Fibroblast of lung (primary cell): ENCODE measurements at places on chromosomes 3 and 15. TPM values are rescaled to one million over a fixed set of nuclear protein-coding genes. Genes with fewer than 3 reads are reported as not detected.

GRCh38 chr3:160956785-160957184 lies 148.4 kb downstream of the B3GALNT1 start:
- H3K27me3 ChIP-seq = no peaks in the 10 kb centered on the region
- DNase-seq = peak; percentile 23
- H3K4me1 ChIP-seq = no peaks in the 10 kb centered on the region
- H3K27ac ChIP-seq = no peak overlapping the region
- H3K4me3 ChIP-seq = no peak overlapping the region

DNA sequence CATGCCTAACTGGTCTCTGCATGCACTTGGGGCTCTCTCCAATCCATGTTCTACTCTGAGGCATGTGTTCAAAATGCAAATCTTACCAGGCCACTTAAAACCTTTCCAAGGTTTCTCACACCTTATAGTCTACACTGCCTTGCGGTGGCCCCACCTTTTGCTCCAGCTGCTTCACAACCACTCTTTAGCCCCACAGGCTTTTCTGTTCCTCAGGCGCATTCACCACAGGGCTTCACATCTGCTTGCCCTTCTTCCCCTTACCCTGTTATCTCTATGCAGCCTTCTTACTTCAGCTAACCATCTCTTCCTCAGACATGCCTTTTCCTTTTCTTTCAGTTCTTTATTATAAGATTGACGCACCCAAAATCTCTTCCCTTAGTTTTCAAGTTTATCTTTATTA lies 37.8 kb downstream of the MINDY4B start:
- no peaks in the 10 kb centered on the region for H3K36me3 ChIP-seq
- H3K4me1 ChIP-seq = no peaks in the 10 kb centered on the region
- peaks cover 4% of the 10 kb centered on the region for H3K27me3 ChIP-seq

DNA sequence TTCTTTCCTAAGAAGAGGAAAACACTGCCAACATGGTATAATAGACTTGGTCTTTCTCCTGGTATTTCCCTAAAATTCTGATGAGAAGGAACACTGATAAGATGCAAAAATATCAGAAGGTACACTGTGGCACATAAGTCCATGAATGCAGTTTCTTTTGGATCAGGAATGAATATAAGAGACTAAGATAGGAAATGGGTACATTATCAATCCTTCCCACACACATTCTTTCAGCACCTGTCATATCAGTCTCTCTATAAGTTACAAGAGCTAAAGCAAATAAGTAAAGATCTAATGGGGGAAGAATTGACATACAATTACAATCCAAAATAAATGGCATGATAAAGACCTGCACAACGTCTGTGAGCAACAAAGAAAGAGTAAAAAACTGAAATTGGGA lies 1101.0 kb downstream of the ROBO2 start:
- H3K27ac ChIP-seq = no peak overlapping the region
- DNase-seq = no peak
- H3K27me3 ChIP-seq = no peaks in the 10 kb centered on the region
- H3K36me3 ChIP-seq = no peaks in the 10 kb centered on the region
- H3K4me3 ChIP-seq = no peak overlapping the region
- H3K4me1 ChIP-seq = no peaks in the 10 kb centered on the region

GRCh38 chr15:40102897-40103858 lies 5.5 kb downstream of the BMF start:
- H3K27me3 ChIP-seq = no peaks in the 10 kb centered on the region
- peak overlapping the region; percentile 63 for H3K27ac ChIP-seq
- no peak overlapping the region for H3K4me3 ChIP-seq
- peaks cover 56% of the 10 kb centered on the region for H3K4me1 ChIP-seq
- peak; percentile 81 for DNase-seq

DNA sequence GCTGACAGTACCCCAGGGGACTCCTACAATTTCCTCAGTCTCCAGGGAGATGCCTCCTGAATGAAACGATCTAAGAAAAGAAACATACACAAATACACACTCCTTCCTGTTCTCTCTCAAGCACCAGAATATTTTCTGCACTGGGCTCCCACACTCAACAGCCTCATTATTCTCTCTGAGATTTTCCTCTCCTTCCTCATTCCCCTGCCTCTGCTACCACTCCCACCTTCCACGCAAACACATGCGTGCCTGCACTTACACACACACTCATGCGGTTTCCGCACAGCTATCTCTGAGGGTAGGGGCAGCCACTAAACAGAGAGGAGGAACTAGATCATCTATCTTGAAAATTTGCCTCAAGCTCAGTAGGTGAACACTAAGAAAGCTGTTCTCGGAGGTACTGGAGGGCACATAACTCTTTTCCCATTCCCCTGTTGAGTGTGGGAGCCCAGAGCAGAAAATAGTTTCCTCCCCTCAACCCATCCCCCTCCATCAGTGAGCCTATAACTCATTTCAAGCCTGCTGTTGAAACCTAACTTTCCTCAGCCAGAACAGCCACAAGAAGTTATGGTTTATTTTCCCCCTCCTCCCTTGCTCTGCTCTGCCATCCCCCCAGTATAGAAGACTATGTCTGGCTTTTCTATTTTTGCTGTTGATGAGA lies 30.5 kb upstream of the TIPARP start:
- peak; percentile 44 for DNase-seq

- H3K4me3 ChIP-seq = no peak overlapping the region
- DNase-seq = no peak
- no peaks in the 10 kb centered on the region for H3K27me3 ChIP-seq
- no peaks in the 10 kb centered on the region for H3K36me3 ChIP-seq
Measured at GRCh38 chr3:72339670-72340030, 508.6 kb downstream of the SHQ1 start.

The OR5K2 gene
- not detected in 2 replicates for total RNA-seq

DNA sequence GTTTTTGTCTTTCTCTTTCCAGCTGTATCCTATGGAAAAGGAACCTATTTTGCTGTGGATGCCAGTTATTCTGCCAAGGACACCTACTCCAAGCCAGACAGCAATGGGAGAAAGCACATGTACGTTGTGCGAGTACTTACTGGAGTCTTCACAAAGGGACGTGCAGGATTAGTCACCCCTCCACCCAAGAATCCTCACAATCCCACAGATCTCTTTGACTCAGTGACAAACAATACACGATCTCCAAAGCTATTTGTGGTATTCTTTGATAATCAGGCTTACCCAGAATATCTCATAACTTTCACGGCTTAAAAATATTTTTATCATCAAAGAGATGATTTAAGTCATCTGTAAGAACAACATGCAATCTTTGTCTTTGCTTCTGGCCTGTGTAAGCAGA lies 44.9 kb upstream of the PARP14 start:
- no peak overlapping the region for H3K27ac ChIP-seq
- no peaks in the 10 kb centered on the region for H3K36me3 ChIP-seq
- peaks cover 8% of the 10 kb centered on the region for H3K27me3 ChIP-seq
- H3K4me3 ChIP-seq = no peak overlapping the region
- no peaks in the 10 kb centered on the region for H3K4me1 ChIP-seq
- no peak for DNase-seq
